ENCODE measurements at places on chromosomes 4 and X.

GRCh38 chrX:70262952-70263567 lies 3.1 kb upstream of the P2RY4 start:
- no peaks in the 10 kb centered on the region for H3K36me3 ChIP-seq
- H3K27ac ChIP-seq = no peak overlapping the region
- H3K4me1 ChIP-seq = no peaks in the 10 kb centered on the region
- peaks cover 38% of the 10 kb centered on the region for H3K27me3 ChIP-seq

DNA sequence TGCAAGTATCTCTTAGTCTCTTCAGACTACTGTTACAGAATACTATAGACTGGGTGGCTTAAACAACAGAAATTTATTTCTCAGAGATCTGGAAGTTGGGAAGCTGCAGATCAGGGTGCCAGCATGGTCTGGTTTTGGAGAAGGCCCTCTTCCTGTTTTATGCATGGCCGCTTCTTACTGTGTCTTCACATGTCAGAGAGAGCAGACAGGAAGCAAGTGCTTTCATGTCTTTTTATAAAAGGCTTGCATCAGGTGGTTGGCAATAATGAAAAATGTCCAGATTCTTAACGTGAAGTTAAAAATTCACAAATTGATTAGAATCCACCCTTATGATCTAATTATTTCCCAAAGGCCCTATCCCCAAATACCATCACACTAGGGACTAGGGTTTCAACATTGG lies 284.9 kb downstream of the RPA4 start:
- H3K27me3 ChIP-seq = no peaks in the 10 kb centered on the region
- no peak overlapping the region for H3K4me3 ChIP-seq
- DNase-seq = no peak
- H3K4me1 ChIP-seq = no peaks in the 10 kb centered on the region
- H3K27ac ChIP-seq = no peak overlapping the region
- H3K36me3 ChIP-seq = no peaks in the 10 kb centered on the region

DNA sequence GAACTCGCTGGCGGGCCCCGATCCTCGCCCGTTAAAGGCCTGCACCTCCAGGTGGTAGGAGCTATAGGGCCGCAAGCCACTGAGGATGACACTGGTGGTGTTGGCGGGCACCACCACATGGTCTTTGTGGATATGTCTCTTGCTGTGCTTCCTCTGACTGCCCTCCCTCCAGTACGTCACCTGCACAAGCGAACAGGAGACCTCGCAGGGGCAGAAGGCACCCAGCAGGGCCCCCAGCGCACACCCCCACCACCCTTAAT lies 20.7 kb downstream of the L1CAM start:
- no peak overlapping the region for H3K4me3 ChIP-seq
- DNase-seq = no peak
- peaks cover 3% of the 10 kb centered on the region for H3K27me3 ChIP-seq
- no peaks in the 10 kb centered on the region for H3K36me3 ChIP-seq

GRCh38 chrX:5915783-5916182 lies 312.9 kb downstream of the NLGN4X start:
- DNase-seq = no peak
- no peak overlapping the region for H3K27ac ChIP-seq
- no peaks in the 10 kb centered on the region for H3K27me3 ChIP-seq
- H3K36me3 ChIP-seq = no peaks in the 10 kb centered on the region

DNA sequence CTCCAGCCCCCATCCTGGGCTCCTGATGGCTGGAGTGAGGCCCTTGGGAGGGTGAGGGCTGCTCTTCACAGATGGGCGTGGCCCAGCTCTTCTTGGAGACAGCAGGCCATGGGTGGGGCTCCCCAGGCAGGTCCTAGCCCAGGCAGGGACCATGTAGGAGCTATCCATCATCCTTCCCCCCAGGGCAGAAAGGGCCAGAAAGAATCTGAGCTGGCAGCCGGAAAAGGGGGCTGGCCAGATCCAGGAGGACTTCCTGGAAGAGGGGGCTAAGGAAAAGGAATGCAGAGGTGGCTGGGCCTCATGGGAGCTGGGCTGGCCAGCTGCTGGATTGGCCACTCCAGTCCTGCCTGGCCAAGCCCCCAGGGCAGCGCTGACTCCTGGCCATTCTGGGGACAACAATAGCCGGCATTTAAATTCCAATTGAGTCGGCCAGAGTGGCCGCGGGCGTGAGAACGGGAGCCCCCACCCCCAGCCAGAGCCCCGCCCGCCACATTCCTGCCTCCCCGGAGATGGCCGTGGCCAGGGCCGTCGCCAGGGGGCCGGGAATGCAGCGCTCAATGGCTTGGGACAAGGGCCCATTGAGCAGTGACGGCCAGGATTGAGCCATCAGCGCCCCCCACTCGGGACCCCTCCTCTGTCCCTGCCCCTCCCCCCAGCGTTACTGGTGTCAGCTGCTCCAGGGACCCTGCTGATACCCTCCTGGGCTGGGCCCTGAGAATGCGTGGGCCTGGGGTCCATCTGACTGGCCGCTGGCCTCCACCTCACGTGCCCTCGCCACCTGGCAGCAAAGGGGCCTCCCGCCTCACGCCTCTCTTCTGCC lies 15.1 kb upstream of the FGFR3 start:
- DNase-seq = no peak
- no peaks in the 10 kb centered on the region for H3K27me3 ChIP-seq
- no peak overlapping the region for H3K27ac ChIP-seq
- H3K36me3 ChIP-seq = no peaks in the 10 kb centered on the region
- H3K4me1 ChIP-seq = no peaks in the 10 kb centered on the region

- no peak overlapping the region for H3K27ac ChIP-seq
- DNase-seq = no peak
- no peaks in the 10 kb centered on the region for H3K36me3 ChIP-seq
- no peak overlapping the region for H3K4me3 ChIP-seq
- H3K27me3 ChIP-seq = no peaks in the 10 kb centered on the region
These were observed 18.3 kb upstream of the EIF1AX start for GRCh38 chrX:20159797-20160385.

DNA sequence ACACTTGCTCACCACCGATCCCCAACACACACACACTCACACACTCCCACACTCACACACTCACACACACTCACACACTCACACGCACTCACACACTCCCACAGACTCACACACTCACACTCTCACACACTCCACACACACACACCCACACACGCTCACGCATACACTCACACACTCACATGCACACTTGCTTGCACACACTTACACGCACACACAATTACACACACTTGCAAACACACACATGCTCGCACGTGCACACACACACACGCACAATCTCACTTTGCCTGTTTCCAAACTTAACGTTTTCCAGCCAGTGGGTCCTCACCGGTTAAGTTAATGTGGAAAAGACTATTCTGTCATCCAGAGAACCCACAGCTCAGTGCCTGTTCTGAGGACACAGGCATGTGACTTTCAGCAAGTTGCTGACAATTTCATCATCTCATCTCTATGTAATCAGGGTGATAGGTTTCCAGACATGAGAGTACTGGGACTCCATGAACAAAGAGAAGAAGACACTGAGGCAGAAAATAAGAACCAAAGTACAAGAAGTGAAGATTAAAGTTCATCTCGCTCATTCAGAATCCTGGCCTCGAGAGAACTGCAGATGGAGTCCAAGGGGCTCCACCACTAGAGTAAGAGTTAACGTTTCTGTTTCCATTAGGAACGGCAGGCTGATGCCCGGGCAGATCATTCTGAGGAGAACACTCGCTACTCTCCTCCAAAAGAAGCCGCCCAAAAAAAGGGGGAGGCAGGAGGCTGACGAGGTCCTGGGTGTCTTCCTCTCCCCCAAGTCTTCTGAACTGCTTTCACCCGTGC lies 153.2 kb upstream of the FRG1 start:
- H3K4me1 ChIP-seq = no peaks in the 10 kb centered on the region
- H3K27me3 ChIP-seq = no peaks in the 10 kb centered on the region
- no peak overlapping the region for H3K27ac ChIP-seq

GRCh38 chrX:120207009-120207605 lies 43.5 kb upstream of the ZBTB33 start:
- H3K27me3 ChIP-seq = no peaks in the 10 kb centered on the region
- no peak overlapping the region for H3K4me3 ChIP-seq
- H3K4me1 ChIP-seq = no peaks in the 10 kb centered on the region

- H3K27ac ChIP-seq = no peak overlapping the region
- no peaks in the 10 kb centered on the region for H3K27me3 ChIP-seq
- no peak overlapping the region for H3K4me3 ChIP-seq
- H3K4me1 ChIP-seq = no peaks in the 10 kb centered on the region
- H3K36me3 ChIP-seq = no peaks in the 10 kb centered on the region
- DNase-seq = no peak
These were observed 1259.6 kb downstream of the RAPGEF2 start for GRCh38 chr4:160362478-160362877.

DNA sequence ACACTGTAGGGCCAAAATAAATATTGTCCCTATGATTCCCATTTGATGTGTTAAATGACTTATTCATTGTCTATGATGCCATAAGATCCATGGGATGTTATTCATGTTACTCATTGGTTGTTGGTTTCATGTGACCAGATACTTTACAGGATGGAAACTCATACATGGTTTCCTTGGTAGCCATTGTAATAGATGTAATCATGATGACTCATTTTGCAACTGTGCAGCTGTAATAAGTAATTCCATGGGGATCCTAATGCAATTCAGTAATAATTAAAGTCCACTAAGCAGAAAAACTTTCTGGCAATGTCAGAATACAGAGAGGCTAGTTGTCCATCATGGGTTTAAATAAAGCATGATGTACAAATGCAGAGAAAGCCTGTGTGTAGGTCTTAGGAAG lies 389.7 kb upstream of the NR3C2 start:
- no peaks in the 10 kb centered on the region for H3K36me3 ChIP-seq
- no peak for DNase-seq
- no peak overlapping the region for H3K27ac ChIP-seq
- H3K4me1 ChIP-seq = no peaks in the 10 kb centered on the region

- H3K27ac ChIP-seq = no peak overlapping the region
- DNase-seq = no peak
- no peaks in the 10 kb centered on the region for H3K27me3 ChIP-seq
- H3K4me3 ChIP-seq = no peak overlapping the region
These were observed 447.5 kb upstream of the PITX2 start for GRCh38 chr4:111070390-111070789.

- H3K4me3 ChIP-seq = peak within 1 kb of the TSS; percentile 57
- H3K27me3 ChIP-seq = peaks cover 16% of the 10 kb centered on the region
- DNase-seq = peak; percentile 61
- H3K4me1 ChIP-seq = no peaks in the 10 kb centered on the region
These were observed at the start of gene HPRT1 for GRCh38 chrX:134460005-134460861. Gene HPRT1, plus strand, starts transcription at chrX:134460165. Its CDS starts 147 bp downstream, at chrX:134460312.

GRCh38 chrX:145292218-145292617 lies 44.9 kb downstream of the SPANXN1 start:
- H3K36me3 ChIP-seq = no peaks in the 10 kb centered on the region
- no peak overlapping the region for H3K4me3 ChIP-seq
- H3K27me3 ChIP-seq = peaks cover 8% of the 10 kb centered on the region
- H3K27ac ChIP-seq = no peak overlapping the region

DNA sequence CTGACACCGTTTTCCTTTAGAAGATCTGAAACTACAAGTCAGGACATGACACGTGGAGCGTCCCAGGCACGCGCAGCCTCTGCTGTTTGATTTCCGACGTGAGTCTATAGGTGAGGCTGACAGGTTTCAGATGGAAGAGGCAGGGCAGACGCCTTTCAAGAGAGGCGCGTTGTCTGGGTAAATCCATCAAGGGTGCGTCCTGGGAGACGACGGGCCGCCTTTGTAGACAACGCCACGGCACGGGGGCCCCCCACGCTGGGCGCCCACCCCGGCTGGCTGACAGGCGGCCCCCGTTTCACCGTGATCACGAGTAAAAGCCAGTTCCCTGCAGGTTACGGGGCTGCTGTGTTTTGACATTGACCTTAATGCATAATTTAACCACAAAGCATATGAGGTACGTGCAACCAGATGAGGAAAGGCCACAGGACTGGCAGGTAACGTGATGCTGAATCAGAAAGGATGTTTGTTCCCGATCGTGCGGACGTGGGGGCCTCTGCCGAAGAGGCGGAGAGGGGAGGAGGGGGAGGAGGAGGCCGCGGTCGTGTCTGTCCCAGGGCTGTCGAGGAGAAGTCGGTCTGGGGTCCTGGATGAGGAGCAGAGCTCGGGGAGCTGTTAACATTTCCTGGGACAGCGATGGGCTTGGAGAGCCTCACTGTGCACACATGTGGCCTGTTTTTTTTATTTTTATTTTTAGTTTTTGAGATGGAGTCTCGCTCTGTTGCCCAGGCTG lies 51.1 kb upstream of the PPP2R3B start:
- H3K4me3 ChIP-seq = no peak overlapping the region
- no peaks in the 10 kb centered on the region for H3K36me3 ChIP-seq
- H3K4me1 ChIP-seq = no peaks in the 10 kb centered on the region
- H3K27ac ChIP-seq = no peak overlapping the region
- DNase-seq = no peak

DNA sequence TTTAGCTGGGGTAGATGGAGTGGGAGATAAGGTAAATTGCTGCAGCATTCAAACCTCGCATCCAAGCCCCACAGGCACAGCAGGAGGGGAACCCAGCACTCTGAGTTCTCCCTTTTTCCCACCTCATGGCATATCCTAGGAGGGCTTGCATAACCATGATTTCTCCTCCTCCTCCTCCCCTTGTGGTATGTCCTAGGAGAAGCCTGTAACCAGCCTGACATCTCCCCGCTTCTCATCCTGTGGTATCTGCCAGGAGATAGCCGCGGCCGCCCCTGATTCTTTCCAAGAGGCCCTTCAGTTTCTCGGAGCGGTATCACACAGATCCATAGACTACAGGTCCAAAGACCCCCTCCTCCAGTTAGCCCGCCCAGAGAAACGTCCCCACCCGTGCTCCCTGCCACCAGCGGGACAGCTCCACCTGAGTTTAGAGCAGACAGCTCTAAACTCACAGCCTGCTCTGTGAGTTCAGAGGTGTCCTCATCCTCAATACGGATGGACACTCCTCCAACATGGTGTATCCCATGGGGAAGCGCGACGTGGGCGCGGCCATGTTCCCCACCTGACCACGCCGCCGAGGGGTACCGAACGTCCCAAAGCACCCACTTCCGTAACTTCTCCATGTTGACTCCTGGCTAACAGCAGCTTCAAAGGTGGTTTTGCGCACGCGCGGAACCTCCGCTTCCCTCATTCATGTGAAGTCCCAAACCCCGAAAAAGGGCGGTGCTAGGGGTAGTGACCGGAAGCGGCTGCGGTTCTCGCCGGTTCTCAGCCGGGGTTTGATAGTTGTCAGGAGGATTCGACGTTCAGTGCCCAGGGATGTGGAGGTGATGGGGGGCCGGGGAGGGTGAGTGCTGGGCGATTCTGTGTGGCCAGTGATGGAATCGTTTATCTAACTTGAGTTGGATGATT lies at the start of gene ZNF81:
TSS of gene ZNF81 (plus strand) at position 739 of the 909 bp plus-strand sequence. CDS start 9,366 bp downstream, outside the sequence.
- no peaks in the 10 kb centered on the region for H3K4me1 ChIP-seq
- H3K36me3 ChIP-seq = no peaks in the 10 kb centered on the region
- H3K27ac ChIP-seq = peak within 1 kb of the TSS; percentile 73
- H3K27me3 ChIP-seq = peaks cover 12% of the 10 kb centered on the region
- peak; percentile 93 for DNase-seq
